Activated CD4-positive, alpha-beta T cell treated with anti-CD3 and anti-CD28 coated beads, Interleukin-10, Interleukin-2, amounts not matched to agents 100 ng/mL and 50 ng/mL, durations not matched to agents 16 hours and 8 hours (primary cell): ENCODE measurements at places on chromosomes 6 and 20.

GRCh38 chr20:9911519-9911918 is 72.6 kb upstream of the PAK5 start:
- DNase-seq = no peak

GRCh38 chr20:20765696-20766365 is 53.4 kb upstream of the RALGAPA2 start:
- DNase-seq = no peak

DNA sequence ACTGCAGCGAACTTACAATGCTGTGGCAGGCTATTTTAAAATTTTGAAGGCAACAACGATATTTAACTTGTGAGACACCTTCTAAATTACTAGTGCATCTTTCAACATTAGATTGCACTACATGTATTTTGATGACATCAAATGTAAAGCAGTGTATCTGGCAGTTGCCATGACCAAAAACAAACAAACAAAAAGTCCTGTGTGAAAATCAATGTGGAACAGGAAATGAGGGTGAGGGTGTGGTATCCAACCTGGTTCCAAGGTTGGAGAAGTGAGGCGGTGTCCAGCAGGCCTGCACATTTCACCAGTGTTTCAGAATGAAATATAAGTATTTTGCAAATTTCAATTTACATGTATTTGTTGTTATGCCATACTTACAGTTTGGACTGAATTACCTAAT is 112.0 kb downstream of the LAMP5 start:
- no peak for DNase-seq

- no peak for DNase-seq
Observed at GRCh38 chr6:169189182-169189581, 64.5 kb downstream of the THBS2 start.

DNA sequence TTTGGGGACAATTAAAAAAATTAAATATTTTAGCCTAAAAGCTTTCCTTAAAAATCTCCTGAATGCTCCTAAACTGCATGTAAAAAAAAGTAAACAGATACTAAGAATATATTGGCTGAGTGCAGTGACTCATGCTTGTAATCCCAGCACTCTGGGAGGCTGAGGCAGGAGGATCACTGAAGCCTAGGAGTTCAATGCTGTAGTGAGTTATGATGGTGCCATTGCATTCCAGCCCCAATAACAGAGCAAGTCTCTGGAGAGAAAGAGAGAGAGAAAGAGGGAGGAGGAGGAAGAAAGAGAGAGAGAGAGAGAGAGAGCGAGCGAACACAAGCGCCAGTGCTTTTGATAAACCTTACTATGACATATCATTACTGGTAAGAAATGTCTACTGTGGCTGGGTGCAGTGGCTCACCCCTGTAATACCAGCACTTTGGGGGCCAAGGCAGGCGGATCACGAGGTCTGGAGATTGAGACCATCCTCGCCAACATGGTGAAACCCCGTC is 58.8 kb downstream of the FKBP5 start:
- DNase-seq = no peak

- DNase-seq = no peak
Observed at GRCh38 chr6:3457710-3458602, 1.1 kb upstream of the SLC22A23 start.

GRCh38 chr6:145415616-145416015 is 319.7 kb downstream of the EPM2A start:
- no peak for DNase-seq

DNA sequence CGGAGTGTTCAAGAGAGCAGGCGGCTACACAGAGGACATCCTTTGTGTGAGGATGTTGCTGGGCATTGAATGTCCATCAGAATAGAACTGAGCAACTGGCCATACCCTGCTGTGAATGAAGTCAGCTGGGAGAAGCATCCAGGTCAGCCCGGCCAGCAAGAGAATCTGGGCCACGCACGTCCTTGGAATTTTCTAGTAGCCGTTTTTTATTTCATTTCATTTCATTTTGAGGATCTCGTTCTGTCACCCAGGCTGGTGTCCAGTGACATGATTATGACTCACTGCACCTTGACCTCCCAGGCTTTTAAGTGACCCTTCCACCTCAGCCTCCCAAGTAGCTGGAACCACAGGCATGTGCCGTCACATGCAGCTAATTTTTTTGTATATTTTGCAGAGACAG is 97.9 kb downstream of the SSR1 start:
- no peak for DNase-seq

DNA sequence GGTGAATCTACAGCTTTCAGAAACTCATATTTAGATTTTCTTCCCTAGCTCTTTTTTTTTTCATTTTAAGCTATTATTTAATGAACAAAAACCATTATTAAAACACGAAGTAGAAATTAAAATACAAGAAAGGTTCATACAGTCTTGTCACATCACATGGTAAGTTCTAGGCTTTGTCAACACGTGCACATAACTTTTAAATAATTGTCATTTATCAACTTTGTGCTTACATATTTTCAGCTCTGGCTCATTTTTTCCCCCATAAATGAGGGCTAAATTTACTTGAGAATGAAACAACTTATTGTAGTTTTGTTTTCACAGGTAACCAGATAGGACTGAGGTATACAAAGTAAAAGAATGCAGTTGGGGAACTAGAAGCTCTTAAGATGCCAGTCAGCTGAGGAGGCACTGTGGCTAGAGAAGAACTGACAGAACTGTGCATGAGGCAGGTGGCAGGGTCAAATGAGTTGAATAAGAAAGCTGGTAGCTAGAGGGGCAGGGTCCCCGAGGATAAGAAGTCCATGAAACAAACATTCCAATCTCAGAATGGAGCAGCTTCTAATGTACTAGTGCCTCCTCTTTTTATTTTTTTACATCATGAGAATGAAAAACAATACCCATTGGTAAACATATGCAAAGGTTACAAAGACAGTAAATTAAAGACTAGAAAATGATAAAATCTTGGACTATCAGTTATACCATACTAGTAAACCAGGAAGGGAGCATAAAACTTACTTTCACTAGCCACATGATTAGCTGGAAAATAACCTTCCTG is 141.5 kb downstream of the MYB start:
- DNase-seq = peak; percentile 12
